ENCODE measurements at places on chromosomes 12 and 14. TPM values are rescaled to one million over a fixed set of nuclear protein-coding genes. Genes with fewer than 3 reads are reported as not detected.

Gene MUCL1
- total RNA-seq: not detected

Gene SIX6
- not detected for total RNA-seq

Gene TMEM63C
- total RNA-seq: 1.0 TPM

Gene SDSL
- total RNA-seq: 22.0 TPM

Gene LETMD1
- total RNA-seq: 27.1 TPM

Gene FAM181A
- total RNA-seq: not detected

Gene RNU7-1
- total RNA-seq: not detected

Gene PPP1R13B
- total RNA-seq: 5.2 TPM

Gene CLEC6A
- not detected for total RNA-seq

Gene CDKN3
- total RNA-seq: 78.1 TPM

Gene SMCO2
- not detected for total RNA-seq

All from A549 treated with RU486 at 1 μM for 4 hours (cell line).